ENCODE measurements at places on chromosomes 11 and 22.

GRCh38 chr11:8081591-8082250, 710 bp downstream of the TUB start:
- no peak for DNase-seq

DNA sequence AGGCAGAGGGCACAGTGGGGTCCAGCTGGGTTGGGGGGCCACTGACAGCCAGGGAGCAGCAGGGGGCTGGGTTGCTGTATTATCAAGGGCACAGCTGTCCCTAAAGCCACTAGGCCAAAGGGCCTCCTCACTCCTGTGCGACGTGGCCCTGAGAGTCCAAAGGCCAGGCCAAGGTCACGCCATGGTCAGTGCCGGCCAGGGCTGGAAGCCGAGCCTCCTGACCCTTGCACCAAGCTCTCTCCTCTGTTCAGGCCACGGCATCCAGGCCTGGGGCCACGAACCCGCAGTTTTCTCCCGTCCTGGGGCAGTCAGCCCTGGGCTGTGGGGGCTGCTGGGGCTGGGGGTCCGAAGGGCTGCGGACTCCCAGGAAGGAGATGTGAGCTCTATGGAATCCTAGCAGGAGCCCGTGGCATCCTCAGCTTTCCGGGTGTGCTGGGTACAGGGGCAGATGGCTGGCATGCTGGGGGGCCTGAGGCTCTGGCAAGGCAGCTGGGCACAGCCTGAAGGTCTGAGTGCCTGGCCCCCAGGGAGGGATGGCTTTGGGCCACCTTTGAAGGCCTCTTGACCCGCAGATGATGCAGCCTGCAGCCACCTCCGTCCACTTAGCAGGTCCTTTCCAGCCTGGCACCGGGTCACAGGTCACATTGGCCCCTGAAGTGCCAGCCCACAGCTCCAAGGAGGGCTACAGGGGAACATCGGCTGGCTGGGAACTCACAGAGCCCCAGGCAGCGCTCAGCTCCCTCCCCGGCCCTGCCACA, 17.3 kb upstream of the PPARA start:
- no peak for DNase-seq

DNA sequence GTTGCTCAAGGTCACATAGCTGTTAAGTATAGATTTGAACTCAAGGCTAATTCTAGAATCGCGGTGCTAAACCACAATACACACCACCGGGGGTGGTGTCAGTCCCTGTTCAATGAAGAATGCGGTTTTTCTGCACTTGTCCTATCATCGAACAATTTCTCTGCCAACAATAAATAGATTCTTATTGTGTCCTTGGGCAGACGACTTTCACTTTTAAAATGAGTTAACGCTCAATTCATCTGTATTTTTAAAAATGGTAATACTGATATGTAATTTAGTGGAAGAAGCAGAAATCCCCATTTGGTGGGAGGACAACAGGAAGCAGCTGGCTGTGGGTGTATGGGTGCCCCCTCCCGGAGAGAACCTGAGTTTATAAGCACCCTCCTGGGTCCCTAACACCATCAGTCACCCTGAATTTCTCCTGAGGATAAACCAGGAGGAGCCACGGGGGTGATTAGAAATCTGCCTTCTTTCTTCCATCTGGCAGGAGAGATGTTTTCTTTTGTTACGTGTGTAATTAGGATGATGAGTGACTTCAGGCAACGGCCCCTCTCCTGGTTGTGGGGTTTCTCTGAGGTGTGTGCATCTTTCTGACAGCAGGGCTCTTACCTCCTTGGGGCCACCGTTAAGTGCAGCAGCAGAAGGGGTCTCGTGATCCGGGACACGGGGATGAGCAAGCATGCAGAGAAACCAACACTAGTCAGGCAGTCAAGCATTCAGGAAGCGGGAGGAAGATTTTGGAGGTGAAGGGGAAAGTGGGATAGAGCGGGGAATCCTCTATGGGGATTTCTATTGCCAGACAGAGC, 87.7 kb downstream of the GRAMD1B start:
- no peak for DNase-seq

DNA sequence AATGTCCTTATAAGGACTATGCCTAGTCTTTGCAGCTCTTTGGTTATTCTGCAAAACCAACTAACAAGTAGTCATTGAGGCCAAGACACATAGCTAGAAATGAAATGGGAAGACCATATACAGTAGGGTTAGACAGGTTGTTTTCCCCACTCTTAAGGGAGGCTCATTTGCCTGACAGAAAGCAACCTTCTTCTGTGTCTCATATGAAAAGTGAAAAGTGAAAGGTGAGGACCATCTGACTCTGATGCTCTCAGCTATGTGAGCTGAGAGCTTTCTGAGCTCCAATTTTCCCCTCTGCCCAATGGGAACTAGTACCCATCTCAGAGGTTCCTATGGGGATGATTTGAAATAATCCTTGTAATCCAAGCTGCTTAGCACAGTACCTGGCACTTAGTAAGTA, 142.0 kb upstream of the BDNF start:
- DNase-seq: no peak

- DNase-seq: no peak
Measured at GRCh38 chr11:111245425-111245824, at the start of gene POU2AF2. Gene POU2AF2, plus strand, starts transcription at chr11:111245725. Its CDS starts 129 bp downstream, at chr11:111245854.

DNA sequence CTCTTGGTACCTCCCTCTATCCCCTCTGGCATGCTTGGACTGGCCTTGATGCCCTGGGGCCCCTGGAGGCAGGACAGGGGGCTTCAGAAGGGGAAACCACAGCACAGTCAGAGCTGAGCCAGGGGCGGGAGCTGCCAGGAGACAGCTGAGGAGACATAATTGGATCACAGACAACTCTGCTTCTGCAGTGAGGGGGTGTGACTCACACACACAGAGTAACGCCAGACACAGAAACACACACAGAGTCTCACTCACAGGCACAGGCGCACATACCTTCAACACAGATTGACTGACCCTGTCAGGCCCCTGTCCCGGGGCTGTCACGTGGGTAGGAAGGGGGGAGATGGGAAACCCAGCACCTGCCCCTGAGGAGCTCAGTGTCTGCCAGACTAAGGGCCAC, 20.6 kb downstream of the STARD10 start:
- no peak for DNase-seq

DNA sequence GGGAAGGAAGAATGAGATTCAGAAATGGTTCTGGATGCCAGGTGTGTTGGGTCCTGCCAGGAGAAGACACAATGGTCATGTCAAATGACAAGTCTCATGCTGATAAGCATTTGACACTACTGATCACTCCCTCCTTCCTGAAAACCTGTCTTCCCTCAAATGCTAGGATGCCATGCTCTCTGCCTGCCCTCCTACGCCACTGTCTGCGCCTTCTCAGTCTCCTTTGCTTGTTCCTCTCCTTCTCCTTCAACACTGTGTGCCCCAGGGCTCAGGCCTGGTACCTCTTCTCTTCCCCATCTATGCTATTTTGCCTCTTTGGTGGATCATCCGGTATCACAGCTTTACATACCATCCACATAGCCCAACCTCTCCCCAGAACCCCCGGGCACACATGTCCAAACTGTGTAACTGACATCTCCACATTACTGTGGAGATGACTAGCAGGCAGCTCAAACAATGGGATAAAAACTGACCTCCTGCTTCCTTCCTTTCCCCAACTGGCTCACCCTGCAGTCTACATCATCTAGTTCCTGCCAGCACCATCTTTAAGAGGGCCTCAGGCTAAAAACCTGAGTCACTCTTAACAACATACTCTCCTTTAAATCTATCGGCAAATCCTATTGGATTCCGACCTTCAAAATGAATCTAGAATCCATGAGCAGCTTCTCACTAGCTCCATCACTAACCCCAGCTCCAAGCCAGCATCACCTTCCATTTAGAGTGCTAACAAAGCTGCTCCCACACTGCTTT, 8.2 kb downstream of the AP1B1 start:
- no peak for DNase-seq

DNA sequence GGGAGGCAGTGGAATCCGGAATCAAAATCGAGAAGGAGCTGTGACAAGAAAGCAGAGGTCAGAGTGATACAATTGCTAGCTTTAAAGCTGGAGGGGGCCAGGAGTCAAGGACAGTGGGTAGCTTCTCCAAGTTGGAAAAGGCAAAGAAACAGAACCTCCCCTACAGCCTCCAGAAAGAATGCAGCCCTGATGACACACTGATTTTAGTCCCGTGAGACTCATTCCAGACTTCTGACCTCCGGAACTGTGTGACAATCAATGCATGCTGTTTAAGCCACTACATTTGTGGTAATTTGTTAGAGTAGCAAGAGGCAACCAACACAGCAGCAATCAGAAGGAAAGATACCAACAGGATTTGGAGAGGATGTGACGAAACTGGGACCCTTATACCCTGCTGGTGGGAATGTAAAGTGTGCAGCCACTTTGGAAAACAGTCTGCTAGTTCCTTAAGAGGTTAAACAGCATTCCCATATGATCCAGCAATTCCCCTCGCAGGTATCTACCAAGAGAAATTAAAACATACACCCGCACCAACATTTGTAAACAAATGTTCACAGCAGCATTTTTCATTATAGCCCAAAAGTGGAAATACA, 66.7 kb downstream of the DSCAML1 start:
- no peak for DNase-seq

DNA sequence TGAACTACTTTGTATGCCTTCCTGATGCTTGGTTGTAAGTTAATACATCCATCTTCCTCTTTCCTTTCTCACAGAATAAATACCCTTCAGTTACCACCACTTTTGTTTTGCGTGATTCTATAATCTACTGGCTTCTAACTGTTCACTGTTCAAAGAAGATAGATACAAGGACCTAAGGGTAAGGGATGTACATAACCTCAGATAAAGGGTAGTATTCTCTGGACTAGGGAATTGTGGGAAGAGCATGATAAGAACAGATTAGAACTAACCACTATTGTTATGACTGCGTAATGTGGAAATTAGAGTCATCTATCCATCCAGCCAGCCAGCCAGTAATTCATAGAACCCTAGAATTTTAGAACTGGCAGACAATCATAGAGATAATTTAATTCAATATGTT, 36.4 kb downstream of the MAP6 start:
- no peak for DNase-seq

GRCh38 chr11:47466201-47466600, 17.3 kb upstream of the RAPSN start:
- DNase-seq: no peak

- DNase-seq: no peak
Measured at GRCh38 chr11:14144934-14145333, 182.4 kb downstream of the SPON1 start.

DNA sequence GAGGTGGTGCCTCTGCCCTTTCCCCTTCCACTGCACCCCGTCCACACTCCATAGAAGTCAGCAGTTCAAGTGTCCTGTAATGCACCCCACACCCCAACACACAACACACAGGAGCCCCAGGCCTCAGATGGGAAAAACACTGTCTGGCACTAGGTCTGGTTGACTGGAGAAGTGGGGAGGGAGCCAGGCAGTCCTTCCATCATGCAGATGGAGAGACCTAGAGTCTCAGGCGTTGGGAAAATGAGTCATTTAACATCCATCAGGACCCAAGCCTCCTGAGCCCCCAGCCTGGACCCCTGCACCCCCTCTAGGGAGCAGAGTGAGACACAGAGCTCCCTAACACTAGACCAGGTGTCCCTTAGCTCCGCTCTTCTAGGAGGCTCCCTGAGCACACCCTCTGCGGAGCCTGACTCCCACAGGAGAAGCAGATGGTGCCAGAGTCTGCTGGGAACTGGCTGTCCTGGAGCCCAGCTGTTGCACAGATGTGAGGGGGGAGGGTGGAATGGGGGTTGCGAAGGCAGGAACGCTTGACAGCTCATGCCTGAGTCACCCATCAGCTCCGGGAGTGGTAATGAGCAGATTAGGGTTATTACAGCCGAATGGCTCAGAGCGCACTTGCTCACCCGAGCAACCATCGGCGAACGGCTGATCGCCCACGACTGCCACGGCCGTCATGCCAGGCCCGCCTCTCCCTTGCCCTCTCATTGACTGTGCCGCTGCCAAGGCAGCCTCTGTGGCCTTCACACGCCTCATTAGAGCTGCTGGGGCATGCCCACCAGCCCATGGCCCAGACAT, 22.1 kb upstream of the SYT7 start:
- DNase-seq: no peak

DNA sequence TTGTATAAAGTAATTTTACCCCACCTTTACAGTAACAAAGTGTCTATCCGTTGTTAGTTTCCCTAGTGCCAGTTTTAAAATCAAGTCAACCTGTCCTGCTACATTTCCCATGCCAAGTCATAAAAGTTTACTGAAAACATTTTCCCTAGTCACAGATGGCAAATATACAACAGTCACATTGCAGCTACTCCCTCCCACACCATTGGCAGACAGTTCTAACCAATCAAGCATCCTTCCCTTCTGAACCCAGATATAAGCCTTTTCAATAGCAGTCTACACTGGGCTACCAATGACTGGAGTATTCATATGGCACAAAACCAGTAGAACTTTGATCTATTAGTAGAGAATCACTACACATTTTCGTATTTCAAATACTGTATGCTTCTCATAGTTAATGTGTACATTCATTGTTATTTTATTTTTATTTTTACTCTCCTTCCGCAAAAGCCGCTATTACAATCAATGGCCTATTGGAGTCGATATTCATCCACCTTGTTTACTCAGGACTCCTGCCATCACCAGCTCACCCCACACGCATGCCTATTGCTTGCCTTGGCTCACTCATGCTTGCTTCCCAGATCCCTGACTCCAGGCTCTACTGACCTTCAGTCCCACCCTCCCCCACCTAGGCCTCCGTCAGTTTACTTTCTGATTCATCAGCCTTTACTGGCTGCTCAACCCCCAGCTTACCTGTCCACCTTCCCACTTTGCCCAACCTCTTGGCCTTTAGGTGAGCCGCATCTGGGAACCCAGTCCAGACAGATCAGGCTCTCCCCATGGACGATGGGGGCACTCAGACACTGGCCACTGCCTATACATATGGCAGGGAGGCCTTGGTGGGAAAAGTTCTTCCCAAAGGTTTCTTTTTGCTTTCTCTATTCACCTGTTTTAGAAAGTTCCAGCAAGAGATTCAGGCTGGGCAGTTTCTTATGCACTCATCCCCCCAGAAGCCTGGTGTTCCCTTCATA, 408.4 kb downstream of the SOX6 start:
- no peak for DNase-seq

GRCh38 chr22:36182857-36183256, 18.8 kb downstream of the APOL4 start:
- no peak for DNase-seq

- DNase-seq: no peak
Measured at GRCh38 chr22:24421428-24421931, 5.9 kb upstream of the ADORA2A start.

GRCh38 chr11:43845816-43846215, 34.8 kb upstream of the ALKBH3 start:
- no peak for DNase-seq

DNA sequence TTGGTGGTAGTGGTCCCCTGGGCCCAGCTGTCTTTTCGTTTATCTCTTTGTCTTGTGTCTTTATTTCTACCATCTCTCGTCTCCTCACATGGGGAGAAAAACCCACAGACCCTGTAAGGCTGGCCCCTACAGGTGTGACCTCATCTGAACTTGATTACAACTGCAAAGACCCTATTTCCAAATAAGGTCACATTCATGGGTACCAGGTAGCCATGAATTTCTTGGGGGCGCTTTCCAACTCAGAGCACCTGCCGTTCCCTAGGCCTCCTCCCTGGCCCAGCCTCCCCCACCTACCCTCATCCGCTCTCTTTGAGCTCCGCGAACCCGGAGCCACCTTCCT, 14.0 kb upstream of the RRP7A start:
- no peak for DNase-seq

Data from GF-D8 (cell line).